ENCODE measurements at places on chromosomes 13 and 19.

DNA sequence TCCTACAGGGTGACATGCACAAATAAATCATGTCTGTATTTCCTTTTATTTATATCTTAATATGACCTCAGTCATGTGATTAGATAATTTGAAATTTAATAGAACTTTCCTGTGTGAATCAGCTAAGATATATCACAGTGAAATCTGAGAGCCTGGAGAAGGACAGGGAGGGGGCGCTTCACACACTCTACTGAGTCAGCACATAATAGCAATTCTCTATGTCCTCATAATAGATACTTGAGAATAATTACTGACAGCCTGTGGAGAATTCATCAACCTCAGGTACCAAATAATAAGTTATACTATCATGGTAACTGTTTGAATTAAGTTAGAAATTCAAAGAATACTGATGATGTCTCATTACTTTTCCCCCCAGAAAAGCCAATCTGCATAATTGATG is 98.0 kb upstream of the SLC10A2 start:
- H3K4me1 ChIP-seq, result no peaks in the 10 kb centered on the region
- H3K36me3 ChIP-seq, result no peaks in the 10 kb centered on the region
- no peak overlapping the region for H3K4me3 ChIP-seq
- no peak for DNase-seq

GRCh38 chr13:93249364-93250306 is 23.0 kb downstream of the GPC6 start:
- no peak overlapping the region for H3K27ac ChIP-seq
- no peaks in the 10 kb centered on the region for H3K36me3 ChIP-seq
- H3K4me3 ChIP-seq, result no peak overlapping the region
- no peaks in the 10 kb centered on the region for H3K27me3 ChIP-seq

GRCh38 chr19:29054886-29055675 is 157.9 kb downstream of the UQCRFS1 start:
- H3K27me3 ChIP-seq, result no peaks in the 10 kb centered on the region
- H3K36me3 ChIP-seq, result no peaks in the 10 kb centered on the region

GRCh38 chr13:79423340-79423739 is 17.3 kb upstream of the RBM26 start:
- no peaks in the 10 kb centered on the region for H3K36me3 ChIP-seq
- no peaks in the 10 kb centered on the region for H3K4me1 ChIP-seq
- no peak overlapping the region for H3K4me3 ChIP-seq
- no peak overlapping the region for H3K27ac ChIP-seq
- H3K27me3 ChIP-seq, result no peaks in the 10 kb centered on the region
- no peak for DNase-seq

DNA sequence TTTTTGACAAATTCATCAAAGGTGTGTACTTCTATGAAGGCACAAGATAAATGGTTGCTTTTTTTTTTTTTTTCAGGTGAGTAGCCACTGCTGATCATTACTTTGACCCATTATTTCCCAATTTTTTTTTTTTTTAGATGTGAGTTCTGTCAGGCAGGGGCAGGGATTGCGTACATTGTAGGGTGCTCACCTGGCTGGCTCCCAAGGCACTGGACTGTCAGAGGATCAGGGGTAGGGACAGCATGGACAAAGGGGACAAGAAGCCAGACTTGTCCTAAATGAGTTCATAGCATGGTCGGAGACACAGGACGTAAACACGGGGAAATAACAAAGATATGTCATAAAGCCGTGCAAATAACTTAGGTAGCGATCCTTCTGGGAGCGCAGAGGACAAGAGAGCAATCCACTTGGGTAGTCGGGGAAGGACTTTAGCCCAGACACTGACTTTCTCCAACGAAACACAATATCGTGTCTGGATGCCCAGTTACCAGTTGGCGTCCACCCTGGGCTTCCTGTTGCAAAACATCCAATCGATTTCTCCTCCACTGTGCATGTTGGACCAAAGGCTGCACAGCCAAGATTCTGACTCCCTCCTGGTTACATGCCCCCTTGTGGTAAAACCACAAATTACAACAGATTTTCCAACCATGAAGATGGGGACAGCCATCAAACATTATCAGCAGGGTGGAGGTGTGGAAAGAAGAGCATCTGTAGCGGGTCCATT is 27.5 kb upstream of the KATNAL1 start:
- no peak overlapping the region for H3K27ac ChIP-seq
- no peak overlapping the region for H3K4me3 ChIP-seq
- no peaks in the 10 kb centered on the region for H3K36me3 ChIP-seq
- no peaks in the 10 kb centered on the region for H3K4me1 ChIP-seq
